ENCODE measurements at places on chromosomes 4 and X. TPM values are rescaled to one million over a fixed set of nuclear protein-coding genes. Genes with fewer than 3 reads are reported as not detected.

- peak; percentile 6 for DNase-seq
These were observed 502.9 kb upstream of the PCDH10 start for GRCh38 chr4:132646186-132646585.

DNA sequence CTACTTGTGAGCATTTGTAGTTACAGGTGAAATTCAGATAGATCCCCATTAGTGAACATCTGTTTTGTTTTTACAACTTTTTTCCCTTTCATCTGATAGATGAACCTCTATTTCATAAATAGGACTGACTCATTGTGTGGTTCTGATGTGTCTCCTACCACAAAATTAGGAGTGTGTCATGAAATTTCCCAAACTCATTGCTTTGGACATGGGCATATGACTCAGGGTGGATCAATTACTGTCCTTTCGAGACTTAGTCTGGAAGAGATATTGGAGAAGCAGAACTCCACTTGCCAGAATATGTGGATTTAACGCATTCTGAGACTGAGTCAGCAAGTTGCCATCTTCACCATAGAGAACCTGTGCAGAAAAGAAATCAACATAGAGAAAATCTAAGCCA is 53.5 kb upstream of the PCDH10 start:
- peak; percentile 7 for DNase-seq

DNA sequence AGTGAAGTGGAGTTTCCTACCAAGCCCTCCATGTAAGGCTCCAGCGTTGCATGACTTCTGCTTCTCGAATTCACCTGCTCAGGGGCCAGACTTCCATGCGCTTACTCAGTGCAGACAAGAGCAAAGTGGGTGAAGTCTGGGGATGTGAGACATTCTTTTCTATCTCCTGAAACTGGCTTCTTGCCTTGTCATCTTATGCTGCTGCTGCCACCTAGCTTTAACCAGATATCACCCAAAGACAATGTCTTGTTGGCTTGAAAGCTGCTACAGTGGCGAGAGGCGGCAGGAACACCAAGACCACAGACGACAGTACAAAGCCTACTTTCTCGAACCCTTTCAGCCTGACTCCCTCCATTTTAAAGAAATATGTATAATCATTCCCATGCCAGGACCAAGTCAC is 103.6 kb upstream of the ADGRG2 start:
- peak; percentile 19 for DNase-seq

DNA sequence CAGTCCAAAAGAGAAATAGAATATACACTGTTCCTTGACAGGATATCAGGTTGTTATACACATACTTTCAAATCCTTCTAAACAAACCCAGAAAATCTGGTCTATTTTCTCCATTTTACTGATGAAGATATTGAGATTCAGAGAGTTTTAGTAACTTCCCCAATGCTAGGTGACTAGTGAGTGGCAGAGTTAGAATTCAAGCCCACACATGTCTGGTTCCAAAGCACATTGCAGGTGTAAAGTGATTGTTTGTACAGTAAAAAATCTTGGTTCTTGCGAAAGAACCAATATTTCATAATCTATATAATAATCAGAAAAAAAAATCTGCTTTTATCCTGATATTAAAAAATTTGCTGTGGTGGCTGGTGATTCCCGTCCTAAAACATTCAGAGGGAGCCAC is 39.5 kb upstream of the EMCN start:
- DNase-seq, result no peak

DNA sequence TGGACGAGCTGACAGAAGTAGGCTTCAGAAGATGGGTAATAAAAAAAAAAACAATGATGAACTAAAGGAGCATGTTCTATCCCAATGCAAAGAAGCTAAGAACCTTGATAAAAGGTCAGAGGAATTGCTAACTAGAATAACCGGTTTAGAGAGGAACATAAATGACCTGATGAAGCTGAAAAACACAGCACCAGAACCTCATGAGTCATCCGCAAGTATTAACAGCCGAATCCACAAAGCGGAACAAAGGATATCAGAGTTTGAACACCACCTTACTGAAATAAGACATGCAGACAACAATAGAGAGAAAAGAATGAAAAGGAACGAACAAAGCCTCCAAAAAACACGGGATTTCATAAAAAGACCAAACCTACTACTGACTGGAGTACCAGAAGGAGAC is 10.5 kb downstream of the NELFA start:
- DNase-seq, result no peak

- peak; percentile 66 for DNase-seq
These were observed 11.2 kb upstream of the CCNQ start for GRCh38 chrX:153609917-153610835.

GRCh38 chr4:499567-499966 is 557 bp downstream of the PIGG start:
- DNase-seq, result no peak

DNA sequence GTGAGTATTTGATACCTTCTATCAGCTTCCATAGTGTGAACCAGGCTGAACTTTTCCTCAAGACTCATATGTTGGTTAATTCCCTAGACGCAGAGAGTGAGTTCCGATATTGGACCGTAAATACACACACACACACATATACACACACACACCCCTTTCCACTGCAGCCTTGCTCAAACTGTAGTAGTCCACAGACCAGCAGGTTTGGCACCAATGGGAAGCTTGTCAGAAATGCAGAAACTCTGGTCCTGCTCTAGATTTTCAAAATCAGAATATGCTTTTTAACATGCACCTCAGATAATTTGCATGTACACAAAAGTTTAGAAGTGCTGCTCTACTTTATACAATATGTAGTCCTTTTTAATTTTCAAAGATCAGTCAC is 27.6 kb upstream of the ZNF280C start:
- DNase-seq, result no peak

DNA sequence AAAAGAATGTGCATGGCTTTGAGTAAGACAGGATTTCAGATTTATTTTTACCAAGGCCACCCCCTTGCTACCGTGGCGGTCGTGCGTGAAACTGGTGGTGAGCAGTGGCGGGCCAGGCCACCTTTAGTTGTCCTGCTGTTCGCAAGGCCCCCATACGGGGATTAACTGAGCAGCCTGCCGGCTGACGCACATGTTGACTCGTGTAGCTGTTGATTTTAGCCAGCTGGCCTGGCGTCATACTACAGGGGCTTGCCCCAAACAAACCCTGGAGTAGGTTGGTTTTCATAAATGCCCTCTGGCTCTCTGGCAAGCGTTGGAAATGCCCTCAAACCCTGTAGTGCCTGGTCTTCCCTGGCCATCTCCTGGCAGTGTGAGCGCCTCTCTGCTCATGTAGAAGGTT is 28.4 kb downstream of the WFS1 start:
- no peak for DNase-seq

Gene LINC00632
- 22.6 TPM for total RNA-seq

DNA sequence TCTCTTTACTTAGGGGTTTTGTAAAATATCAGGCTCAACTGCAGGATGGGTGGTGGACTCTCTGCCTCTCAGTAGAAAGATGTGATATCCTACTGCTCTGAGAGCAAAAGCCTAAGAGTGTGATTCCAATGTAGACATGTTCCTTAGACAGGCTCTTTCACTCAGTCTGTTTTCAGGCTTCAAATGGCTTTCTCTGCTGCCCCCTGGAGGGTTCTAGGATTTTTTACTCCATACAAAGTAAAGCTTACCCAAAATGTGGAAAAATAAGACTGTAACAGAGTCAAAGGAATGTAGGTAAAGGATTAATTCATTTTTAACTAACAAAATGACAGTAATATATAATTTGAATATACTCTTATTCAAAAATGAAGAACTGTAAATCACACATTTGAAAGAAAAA is 32.1 kb downstream of the ZGRF1 start:
- DNase-seq, result peak; percentile 52

DNA sequence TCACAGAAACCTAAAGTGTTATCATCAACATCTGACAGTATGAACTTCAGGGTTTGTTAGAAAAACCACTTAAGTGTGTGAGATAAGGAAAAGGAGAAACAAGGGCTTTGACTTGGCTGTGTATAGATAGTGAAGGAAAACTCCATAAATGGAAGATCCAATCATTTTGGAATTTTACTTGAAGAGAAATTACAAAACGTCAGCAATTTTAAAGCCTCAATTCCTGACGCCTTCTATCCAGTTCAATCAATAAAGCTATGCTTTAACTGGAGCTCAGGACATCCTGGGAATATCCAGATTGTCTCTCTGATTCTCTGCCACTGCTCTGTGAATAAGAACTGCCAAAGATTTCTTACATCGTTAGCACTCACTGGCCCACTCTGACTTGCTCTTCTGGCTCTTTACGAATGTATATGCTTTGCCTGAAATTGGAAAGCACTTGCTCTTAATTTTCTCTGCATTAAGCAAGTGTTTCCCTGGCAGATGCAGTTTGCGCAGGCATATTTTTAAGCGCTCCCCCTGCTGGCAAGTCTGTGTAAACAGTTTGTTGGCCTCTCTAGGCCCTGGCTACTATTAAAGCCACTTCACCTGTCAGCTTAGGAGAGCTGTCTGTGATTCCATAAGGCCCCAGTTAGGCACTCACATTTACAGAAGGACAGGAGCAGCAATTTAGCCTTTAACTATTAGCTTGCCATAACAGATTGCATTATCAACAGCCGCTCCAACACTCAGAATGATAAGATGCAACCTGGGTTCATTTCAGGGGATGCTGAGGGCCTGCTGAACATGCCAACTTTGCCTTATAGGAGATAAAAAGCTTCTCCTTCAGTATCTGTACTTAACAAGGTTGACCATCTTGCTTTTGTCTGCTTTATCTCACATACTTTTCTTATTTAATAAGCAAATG is 251.4 kb upstream of the DDX53 start:
- DNase-seq, result peak; percentile 30

Gene FRMPD4
- total RNA-seq, result 3.5 TPM

Gene NPNT
- total RNA-seq, result 0.07 TPM

DNA sequence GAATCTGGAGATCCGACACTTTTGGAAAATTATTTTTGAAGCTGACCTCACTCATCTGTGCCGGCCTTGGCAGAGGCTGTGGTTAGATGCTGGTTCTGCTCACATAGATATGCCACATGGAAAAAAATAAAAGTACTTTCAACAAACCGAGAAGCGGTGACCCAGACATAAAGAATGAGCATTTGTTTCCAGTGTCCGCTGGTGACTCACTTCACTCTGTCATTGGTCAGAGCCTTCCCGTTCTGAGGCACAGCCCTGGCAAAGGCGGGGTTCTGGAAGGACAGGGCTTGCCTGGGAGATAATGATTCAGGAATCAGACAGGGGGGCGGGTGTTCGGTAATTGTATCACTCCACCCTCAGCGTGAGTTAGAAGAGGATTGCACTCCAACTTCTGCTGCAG is 172.4 kb upstream of the MXRA5 start:
- DNase-seq, result peak; percentile 98

DNA sequence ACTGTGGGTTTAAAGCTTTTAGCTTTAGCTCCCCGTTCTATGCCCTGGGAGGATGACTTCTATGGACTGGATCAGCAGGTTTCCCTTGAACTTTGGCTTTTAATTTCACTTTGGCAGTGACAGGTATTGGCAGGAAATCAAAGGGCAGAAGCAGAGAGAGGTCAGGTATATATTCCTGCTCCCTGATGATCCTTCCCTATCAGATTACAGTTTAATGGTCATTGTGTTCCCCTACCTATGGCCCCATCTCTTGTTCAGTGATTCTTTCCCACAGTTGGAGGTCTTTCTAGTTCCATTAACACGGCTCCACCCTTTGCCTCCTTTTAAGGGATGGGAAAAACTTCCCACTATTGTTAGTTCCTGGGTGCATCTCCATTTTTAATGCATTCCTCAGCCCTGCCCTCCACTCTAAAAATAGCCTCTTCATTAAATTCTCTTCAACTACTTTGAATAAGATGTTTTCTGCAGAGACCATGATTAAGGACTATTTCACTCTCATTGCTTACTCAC is 107.8 kb upstream of the TMEM47 start:
- peak; percentile 36 for DNase-seq

DNA sequence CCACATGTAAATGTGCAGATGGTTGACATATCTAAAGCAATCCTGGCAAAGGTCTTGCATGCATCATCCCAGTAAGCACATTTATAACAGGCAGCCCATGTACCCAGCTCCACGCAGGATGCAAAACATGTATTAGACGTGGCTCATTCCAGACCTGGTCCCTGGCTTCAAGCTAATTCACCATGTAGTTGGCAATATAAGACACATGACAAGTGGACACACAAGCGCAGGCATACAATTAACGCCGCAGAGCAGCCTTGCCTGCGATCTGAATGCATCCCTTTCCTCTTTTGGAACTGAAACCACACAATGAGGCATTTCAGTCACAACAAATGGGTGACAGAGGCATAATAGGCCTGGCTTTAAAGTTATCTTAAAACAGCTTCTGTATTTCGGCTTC is 114.5 kb upstream of the TRIM2 start:
- no peak for DNase-seq

GRCh38 chr4:108685036-108685686 is 34.8 kb downstream of the OSTC start:
- no peak for DNase-seq

DNA sequence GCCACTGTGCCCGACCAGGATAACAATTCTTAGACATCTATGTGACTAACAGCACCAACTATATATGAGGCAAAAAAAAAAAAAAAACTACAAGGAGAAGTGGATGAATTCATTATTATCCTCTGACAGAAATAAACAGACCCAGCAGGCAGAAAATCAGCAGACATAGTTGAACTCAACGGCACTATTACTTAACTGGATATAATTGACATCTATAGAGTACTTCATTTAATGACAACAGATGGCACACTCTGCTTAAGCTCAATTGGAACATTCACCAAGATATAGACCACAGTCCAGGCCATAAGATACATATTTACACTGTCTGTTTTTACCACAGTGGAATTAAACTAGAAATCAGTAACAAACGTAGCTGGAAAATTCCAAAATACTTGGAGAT is 13.3 kb downstream of the CLDN22 start:
- no peak for DNase-seq

GRCh38 chrX:46298821-46299220 is 246.4 kb downstream of the ZNF674 start:
- peak; percentile 86 for DNase-seq

- DNase-seq, result peak; percentile 55
These were observed 254.0 kb downstream of the TMA16 start for GRCh38 chr4:163748449-163748848.

Gene SSX4B
- total RNA-seq, result not detected

Gene SOWAHD
- total RNA-seq, result 1.8 TPM

GRCh38 chr4:3375688-3376087 is 66.1 kb upstream of the HGFAC start:
- peak; percentile 96 for DNase-seq

DNA sequence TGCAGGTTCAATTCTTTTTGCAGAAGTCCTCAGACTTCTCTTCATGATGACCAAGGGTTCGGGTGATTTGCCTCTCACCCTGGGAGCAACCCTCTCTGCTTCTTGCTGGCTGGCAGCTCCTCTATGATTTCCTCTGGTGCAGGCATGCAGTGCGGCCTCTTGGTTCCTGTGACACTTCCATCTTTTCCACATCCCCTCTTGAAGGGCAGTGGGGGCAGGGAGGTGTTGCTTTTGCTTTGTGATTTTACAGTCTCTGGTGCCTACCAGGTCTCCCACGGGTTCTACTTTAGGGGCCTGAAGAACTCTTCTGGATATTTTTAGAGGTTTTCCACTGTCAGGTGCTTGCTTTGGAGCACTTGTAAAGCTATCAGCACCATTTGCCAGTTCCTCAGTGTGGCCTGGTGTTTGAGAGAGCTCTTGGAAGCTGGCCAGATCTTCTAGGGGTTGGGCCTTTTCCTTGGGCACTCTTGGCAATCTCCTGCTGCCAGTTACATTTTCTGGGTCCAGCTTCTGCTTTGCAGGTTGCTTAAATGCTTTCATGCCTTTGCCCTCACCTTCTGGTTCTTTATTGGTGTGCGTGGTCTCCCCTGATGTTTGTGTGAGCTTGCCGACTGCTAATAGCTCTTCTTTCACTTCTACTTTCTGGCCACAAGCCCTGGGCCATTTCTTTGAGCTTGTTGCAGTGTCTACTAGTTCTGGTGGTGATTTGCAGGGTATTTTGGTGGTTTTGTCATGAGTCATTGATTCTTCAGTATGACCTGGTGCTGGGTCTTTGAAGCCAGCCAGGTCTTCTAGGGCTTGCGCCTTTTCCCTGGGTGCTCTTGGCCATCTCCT is 11.5 kb upstream of the CHST7 start:
- peak; percentile 81 for DNase-seq
